Renal pelvis (tissue), 12 donors: ENCODE measurements at places on chromosomes 7 and 10. TPM values are rescaled to one million over a fixed set of nuclear protein-coding genes. Genes with fewer than 3 reads are reported as not detected.

GRCh38 chr7:122305475-122306319 lies 1.1 kb upstream of the FEZF1 start:
- DNase-seq, result no peak

DNA sequence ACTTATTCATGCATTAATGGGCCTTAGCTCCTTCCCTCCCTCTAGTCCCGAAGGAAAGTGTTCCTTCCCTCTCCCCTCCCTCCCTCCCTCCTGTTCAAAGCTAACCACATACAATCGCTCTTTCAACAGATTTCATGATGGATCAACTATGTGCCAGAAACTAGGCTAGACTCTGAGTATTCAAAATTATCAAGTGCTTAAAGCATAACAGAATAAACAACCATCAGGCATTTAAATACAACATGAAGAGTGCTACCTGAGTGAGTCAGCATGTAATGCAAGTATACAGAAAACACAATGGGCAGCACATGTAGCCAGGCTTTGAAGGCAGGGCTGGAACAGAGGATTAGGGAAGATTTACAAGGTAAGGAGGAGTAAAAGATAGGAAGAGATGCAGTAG lies 11.3 kb downstream of the CHCHD3 start:
- DNase-seq, result no peak

DNA sequence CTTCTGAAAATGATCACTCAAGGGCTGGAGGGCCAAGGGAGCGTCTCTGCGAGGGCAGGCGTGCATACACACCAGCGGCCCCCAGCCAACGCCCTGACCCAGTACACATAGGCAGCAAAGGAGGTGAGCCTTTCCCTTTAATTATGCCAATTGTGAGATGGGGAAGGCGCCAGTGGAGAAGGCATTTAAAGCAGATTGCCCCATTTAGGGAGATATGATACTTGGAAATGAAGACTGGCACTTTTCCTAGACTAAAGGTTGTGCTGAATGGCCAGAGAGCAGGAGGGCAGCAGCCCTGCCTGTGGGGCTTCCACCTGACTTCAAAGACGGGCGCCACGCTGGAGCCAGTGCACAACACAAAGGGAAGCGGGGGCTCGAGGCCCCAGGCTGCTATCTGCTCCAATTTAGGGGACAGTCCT lies 24.1 kb downstream of the HIPK2 start:
- no peak for DNase-seq

- no peak for DNase-seq
These were observed 122.2 kb upstream of the SP4 start for GRCh38 chr7:21305455-21306235.

DNA sequence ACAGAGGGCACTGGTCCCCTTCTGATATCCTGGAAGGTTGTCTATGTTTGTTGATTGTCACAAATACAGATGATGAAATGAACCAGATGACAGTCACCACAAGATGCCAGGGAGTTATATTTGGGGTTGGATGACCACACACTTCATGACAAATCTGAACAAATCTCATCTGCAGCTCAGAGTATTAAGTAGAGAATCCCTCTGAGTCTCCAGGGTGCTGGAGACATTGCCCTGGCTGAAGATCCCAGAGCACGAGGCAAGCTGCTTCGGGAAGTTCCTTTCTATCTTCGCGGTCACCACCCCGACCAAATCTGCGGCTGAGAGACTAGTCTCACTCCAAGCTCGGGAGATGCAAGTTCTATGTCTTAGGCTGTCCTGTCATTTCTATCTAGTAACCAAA lies 9.0 kb downstream of the DENND2A start:
- no peak for DNase-seq

GRCh38 chr7:98448766-98449165 lies 47.9 kb upstream of the BAIAP2L1 start:
- DNase-seq, result no peak

- DNase-seq, result no peak
These were observed 144.5 kb upstream of the POT1 start for GRCh38 chr7:125074141-125074540.

DNA sequence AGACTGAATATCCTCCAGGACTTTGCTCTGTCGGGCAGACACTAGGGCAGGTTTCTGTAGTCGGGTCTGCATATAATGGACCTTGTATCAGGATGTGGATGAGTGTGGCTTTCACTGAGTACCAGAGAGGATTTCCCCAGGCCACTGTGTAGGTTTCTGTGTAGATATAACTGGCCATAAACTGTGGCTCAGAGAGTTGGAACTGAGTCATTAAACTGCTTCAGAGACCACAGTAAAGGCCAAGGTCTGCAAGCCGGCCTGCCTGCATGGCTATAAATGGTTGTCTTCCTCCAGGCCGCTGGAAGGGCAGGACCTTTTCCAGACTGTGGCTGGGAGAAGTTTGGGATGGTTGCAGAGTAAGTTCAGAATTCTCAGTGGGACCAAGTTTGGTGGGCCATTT lies 16.9 kb downstream of the ZNF92 start:
- no peak for DNase-seq

GRCh38 chr7:45367026-45367425 lies 207.1 kb upstream of the ADCY1 start:
- DNase-seq, result peak; percentile 4

GRCh38 chr7:68107261-68107660 lies 1110.6 kb downstream of the TYW1 start:
- DNase-seq, result peak; percentile 59

DNA sequence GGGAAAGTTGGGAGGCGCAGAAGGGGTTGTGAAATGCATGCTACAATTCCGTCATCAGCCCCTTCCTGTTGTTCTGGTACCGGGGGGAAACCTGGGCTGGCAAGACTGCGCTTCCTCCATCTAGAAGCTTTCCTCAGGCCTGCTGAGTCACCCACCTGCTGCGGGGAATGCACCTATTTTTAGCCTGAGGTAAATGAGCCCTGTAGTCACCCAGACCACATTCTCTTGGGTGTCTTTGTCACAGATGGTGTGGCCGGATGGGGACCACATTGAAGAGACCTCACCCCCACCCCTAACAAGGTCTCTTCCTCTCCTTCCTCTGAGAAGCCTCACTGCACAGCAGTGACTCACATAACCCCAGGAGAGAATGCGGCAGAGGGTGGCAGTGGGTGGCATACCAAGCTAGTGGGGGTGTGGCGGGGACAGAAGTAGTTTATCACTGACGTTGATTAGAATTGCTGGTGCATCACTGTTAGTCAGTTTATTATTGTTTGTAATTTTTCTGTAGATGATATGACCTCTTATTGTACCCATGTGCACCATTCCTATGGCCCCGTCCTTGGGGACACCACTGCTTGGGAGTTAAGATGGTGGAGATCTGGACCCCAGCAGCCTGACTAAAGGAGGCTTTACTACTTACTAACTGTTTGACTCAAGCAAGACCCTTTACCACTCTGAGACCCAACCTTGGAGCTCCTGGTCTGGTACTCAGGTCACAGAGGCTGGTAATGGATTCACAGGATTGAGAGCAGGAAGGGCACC lies 83.0 kb upstream of the DUSP5 start:
- DNase-seq, result no peak

GRCh38 chr10:35940141-35941041 lies 298.3 kb upstream of the FZD8 start:
- DNase-seq, result no peak

DNA sequence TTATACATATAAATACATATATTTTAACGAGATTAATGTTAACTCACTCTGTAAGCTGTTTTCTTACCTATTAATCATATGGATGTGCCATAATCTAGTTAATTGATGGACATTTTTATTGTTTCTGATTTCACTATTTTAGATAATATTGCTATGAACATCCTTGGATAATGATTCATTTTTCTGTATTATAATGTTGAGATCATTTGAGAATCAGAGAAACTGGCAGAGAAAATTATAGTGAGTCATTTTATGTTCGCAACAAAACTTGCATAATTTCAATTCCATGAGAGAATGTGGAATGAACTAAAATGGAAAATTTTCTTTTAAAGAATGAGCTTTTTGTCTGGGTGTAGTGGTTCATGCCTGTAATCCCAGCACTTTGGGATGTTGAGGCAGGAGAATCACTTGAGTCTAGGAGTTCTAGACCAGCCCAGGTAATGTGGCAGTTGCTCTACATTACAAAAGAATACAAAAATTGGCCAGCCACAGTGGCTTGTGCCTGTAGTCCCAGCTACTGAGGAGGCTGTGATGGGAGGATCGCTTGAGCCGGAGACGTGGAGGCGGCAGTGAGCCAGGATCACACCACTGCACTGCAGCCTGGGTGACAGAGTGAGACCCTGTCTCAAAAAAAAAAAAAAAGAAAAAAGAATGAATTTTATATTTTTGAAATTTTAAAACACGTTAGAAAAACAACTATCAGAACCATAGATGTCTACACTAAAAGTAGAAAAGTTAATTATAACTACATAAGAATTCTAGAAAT lies 40.5 kb downstream of the PAPSS2 start:
- DNase-seq, result no peak

DNA sequence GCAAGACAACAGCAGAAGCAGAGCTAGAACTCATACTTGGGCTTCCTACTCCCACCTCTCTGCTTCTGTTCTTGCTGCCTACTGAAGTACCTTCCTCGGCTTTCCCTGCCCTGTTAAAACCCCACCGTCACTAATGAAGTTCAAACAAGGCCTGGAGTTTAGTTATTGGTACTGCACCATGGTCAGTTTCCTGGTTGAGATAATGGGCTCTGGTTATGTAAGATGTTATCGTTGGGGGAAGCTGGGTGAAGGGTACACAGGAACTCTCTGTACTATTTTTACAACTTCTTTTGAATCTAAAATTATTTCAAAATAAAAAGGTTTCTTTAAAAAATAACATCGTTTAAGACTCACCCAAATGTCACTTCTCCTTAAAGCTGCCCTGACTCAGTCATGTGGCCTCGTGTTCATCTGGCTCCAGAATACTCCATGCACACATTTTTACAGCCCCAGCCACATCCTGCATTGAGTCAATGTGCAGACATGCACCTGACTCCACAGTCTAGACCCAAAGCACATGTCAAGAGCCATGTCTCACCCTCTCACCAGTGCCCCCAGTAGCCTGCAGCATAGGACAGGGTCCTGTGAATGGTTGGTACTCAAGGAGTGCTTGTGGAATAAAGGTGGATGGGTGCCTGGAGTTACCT lies 36.9 kb upstream of the AQP1 start:
- no peak for DNase-seq

DNA sequence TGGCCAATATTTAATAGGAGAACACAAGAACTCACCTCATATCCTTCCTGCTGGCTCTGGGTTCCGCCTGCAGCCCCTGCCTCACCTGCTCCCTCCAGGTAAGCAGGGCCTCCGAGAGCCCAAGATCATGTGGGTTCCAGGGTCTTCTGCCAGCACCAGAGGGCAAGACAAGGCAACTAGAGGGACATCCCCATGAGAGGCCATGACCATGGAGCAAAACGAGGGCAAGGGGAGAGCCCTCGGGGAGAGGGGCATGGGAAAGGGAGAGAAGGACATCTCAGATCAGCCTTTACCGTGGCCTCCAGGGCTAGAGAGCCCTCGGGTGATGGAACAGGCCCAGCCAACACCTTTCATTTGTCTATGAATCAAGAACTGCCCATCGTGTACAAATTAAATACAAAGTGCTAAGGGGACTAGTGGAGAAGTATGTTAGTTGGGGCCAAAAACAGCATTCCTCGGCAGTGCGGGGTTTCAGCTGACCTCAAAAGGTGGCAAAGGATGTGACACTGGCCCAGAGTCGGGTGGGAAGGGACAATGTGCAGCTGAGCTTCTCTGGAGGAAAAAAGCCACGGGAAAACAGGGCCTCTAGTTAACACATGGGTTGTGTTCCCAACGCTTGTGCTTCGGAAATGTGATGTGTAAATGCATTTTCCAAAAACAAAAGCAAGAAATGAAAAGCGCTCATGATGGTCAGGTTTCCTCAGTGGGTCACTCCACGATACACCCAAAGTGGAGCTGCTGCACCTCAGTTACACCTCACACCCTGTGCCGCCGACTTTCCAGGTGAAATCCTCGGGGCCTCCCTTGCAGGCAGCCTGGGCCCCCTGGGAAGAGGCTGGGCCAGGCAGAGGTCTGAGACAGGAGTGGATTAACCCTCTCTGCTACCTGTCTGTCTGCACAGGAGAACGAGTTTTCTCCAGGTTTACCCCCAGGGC lies 2.0 kb downstream of the AOC1 start:
- DNase-seq, result no peak

DNA sequence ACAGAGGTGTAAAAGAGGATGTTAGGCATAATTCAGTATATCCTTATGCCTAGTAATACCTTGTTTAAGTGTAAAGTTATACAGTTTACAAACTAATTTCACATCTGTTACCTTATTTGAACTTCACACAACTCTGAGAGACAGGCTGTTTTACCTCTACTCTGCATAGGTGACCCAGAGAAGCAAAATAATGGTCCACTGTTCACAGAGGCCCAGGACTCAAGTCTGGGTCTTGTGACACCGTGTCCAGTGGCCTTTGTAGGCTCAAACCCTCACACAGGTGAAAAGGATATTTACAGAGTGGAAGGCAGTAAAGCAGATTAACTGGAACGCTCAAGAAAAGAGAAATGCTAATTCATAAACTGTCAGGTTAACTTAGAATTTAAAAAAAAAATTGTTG lies 32.1 kb downstream of the ASAH2 start:
- no peak for DNase-seq

DNA sequence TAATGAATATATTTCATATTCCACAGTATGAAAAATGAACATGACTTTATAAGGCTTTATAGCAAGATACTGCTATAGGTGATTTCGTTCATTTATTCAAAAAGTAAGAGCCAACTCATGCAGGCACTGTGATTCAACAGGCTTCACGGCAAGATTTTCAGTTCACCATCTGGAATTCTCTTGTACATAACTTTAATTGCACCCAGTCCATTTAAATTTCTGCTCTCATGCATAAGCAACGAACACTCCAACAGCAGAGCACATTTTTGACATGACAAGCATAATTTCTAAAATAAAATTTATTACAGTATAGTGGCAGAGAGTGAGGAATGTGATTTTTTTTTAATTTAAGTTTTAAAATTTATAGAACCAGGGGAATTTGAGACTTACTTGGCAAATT lies 436.1 kb downstream of the PHTF2 start:
- DNase-seq, result no peak

GRCh38 chr10:132132421-132132841 lies 54.3 kb upstream of the DPYSL4 start:
- no peak for DNase-seq

GRCh38 chr7:47940088-47941013 lies 7.9 kb downstream of the PKD1L1 start:
- no peak for DNase-seq

Gene MOGAT3
- 0.83 TPM for polyA plus RNA-seq

Gene FZD1
- 66.3 TPM for polyA plus RNA-seq

Gene INPP5A
- 35.4 TPM for polyA plus RNA-seq

Gene CLRN3
- 19.6 TPM for polyA plus RNA-seq

Gene AGAP5
- polyA plus RNA-seq, result 28.9 TPM

Gene TMEM270
- not detected for polyA plus RNA-seq

Gene TFEC
- polyA plus RNA-seq, result 33.8 TPM

Gene CYP2C9
- polyA plus RNA-seq, result 4.8 TPM

Gene DENND10
- polyA plus RNA-seq, result 53.5 TPM
